GM23248 (cell line): ENCODE measurements at places on chromosomes 6 and 20.

GRCh38 chr20:61979090-61979489, 86.6 kb downstream of the TAF4 start:
- DNase-seq = no peak

GRCh38 chr6:32529697-32530430, at the start of gene HLA-DRB5:
TSS of gene HLA-DRB5 (minus strand) at chr6:32530287. CDS start at chr6:32530224, 63 bp downstream.
- no peak for DNase-seq

- DNase-seq = no peak
Measured at GRCh38 chr6:558959-559358, 97.9 kb downstream of the HUS1B start.

DNA sequence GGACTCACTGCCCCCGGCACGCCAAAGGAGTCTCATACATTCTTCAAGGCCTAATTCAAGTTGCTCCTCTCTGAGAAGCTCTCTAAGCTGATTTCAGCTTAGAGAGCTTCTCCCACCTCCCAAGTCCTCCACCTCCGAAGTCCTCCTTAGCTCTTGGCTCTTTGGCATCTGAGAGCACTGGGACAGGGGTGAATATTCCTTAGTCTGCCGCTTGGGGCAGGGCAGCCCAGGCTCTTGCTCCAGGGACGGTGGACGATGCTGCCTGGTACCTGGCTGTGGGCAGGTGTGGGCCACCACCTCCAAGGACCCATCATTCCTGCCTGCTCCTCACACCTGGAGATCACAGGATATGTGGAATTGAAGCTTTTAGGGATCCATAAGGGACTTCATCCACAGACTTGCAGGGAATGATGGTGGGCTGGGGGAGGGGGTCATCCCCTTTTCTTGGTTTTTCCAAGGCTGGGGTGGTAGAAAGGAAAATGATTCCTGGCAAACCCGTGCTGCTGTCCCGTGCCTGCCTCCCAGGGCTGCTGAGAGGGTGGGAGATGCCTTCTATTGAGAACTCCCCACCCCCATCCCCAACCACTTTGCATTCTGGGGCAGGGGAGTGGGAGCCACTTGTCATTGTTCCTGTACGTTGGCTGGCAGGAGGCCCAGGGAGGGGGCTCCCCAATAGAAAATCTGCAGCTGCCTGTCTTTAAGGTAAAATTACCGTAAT, 57.4 kb downstream of the ARHGAP40 start:
- DNase-seq = peak; percentile 42

DNA sequence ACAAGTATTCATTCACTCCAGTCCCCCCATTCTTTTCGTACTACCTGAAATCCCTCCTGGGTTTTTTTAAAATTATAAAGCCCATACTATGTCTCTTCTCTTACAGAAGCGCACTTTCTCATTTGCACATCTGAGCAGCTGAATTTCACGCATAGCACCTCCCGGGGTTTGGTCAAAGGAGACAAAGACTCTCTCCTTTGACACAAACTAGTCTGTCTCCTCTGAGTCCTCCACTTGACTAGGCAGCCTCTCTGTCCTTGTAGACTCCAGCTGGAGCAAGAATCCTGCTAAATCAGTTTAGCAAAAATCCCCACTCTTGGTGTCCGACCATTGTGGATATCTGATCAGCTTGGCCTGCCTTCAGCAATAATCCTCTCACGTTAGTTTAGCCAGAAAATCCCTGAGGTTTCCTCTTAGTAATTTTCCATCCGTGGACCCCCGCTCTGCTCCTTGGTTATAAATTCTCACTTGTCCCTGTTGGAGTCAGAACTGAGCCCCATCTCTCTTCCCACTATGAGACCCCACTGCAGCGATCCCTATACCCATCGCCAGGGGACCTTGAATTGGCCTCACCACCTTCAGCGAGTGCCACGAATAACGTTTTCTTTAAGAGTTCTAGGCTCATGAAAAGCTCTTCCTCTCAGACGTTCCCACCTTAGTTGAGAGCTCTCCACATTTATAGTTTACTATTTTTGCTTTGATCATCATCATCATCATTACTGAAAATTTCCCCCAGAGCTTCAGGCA, 29.0 kb downstream of the PDYN start:
- peak; percentile 65 for DNase-seq

DNA sequence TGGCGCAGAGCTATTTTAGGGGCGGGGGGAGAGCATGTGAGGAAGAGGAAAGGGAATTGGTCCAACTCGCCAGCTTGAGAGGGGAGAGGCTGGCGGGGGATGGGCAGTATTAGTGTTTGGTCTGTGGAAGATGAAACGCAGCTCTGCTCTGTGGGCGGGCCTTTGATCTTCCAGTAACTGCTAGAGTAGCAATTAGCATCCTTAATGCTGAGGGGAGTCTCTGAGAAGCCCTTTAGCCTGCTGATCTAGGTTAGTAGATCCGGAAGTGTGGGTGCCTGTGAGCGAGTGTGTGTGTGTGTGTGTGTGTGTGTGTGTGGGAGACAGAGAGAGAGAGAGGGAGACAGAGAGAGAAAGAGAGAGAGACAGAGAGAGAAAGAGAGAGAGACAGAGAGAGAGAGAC, 117.2 kb upstream of the BACH2 start:
- DNase-seq = peak; percentile 26

- no peak for DNase-seq
Measured at GRCh38 chr20:2932498-2932897, 59.2 kb downstream of the PTPRA start.

- DNase-seq = peak; percentile 39
Measured at GRCh38 chr6:55694148-55694547, 115.2 kb upstream of the HMGCLL1 start.

DNA sequence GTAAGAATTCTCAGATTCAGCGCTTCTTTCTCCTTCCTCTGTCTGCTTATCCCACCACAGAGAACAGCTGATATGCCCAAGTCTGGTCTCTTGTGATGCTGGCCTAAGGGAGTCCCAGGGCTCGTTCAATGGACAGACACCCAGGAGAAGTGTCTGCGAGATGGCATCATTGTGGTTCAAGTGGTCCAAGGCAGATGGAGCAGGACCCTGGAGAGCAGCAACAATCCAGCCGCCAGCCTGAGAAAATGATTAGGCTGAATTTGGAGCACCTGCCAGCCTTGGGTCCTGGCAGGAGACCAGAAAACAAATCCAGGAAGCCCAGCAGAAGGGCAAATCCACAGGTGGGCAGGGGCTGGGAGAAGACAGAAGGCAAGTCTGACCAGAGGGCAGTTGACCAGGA, 145.8 kb downstream of the PTPRT start:
- no peak for DNase-seq

GRCh38 chr20:45337367-45338120, 10.7 kb downstream of the SDC4 start:
- DNase-seq = peak; percentile 97

DNA sequence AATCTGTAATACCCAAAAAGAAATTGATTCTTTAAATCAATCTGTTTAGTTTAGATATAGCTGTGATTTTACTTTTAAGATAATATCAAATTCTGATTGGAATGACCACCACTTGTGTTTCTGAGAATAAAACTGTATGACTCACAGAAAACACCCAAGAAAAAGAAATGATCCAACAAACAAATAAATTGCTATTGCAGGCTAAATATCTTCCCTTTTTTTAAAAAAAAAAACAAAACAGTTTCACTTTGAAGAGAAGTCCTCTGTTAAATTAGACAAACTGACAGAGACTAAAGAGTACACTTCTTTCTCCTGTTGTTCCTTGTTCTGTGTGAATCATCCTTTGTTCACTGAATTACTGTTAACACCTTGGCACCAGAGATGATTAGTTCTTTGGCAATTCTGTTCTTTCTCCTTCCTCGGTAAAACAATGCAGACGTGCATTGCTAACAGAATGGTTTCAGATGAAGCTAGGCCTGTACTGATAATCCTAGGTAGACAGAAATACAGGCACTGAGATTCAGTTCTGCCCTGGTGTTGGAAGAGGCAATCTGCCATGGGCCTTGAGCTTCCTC, 895.2 kb upstream of the CITED2 start:
- peak; percentile 54 for DNase-seq

DNA sequence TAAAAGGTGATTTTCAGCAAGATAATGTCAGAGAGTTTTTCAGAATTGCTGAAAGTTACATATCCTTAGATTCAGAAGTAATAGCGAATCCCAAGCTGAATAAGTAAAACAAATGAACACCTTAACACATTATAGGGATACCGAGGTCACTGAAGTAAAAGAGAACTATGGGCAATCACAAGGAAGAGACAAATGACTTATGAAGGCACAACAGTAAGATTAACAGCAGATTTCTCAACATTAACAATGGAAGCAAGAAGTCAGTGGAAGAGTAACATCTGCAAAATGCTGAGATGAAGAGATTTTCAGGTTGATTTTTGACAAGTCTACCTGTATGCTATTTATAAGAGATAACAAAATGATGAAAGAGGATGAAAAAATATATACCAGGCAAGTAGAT, 86.1 kb upstream of the EZR start:
- DNase-seq = peak; percentile 15

- no peak for DNase-seq
Measured at GRCh38 chr20:9300534-9300933, 213.9 kb upstream of the LAMP5 start.

- DNase-seq = no peak
Measured at GRCh38 chr6:88266126-88266525, 100.0 kb upstream of the CNR1 start.
